ENCODE measurements at places on chromosomes 7 and 10.

GRCh38 chr7:55351263-55351662 lies 13.9 kb upstream of the LANCL2 start:
- DNase-seq: no peak

DNA sequence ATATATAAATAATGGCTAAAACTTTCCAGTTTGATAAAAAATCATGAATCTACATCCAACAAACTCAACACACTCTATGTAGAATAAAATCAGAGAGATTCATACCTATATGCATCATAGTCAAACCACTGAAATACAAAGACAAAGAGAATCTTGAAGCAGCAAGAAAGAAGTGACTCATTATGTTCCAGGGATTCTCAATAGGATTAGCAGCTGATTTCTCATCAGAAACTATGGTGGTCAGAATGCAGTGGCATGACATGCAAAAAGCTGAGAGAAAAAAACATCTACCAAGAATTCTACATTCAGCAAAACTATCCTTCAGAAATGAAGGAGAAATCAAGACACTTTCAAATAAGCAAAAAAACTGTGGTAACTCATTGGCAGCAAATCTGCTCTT lies 187.4 kb downstream of the RNLS start:
- no peak for DNase-seq

GRCh38 chr10:34124522-34125035 lies 690.5 kb downstream of the PARD3 start:
- DNase-seq: no peak

DNA sequence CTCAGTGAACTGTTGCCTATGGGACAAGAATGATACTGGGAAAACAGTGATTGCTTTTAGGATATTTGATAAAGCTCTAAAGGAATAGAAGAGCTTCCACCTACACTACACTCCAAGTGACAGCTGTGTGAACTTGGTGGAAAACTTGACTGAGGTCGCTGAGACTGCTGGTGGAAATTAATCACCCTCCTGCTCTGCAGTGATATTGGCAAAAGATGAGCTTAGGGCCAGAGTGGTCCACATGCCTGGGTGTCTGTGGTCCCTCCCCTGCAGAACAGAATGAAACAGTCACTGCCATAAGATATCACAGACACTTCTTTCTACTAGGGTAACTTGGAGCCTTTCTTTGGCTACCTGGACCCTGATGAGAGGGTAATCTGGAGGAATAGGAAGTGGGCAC lies 382.1 kb upstream of the GALNT17 start:
- no peak for DNase-seq

- no peak for DNase-seq
Measured at GRCh38 chr7:34224281-34224680, 318.9 kb downstream of the BMPER start.

- no peak for DNase-seq
Measured at GRCh38 chr10:62924344-62924748, 108.2 kb upstream of the EGR2 start.

- DNase-seq: no peak
Measured at GRCh38 chr7:142383841-142384492, 126.1 kb upstream of the PRSS58 start.

DNA sequence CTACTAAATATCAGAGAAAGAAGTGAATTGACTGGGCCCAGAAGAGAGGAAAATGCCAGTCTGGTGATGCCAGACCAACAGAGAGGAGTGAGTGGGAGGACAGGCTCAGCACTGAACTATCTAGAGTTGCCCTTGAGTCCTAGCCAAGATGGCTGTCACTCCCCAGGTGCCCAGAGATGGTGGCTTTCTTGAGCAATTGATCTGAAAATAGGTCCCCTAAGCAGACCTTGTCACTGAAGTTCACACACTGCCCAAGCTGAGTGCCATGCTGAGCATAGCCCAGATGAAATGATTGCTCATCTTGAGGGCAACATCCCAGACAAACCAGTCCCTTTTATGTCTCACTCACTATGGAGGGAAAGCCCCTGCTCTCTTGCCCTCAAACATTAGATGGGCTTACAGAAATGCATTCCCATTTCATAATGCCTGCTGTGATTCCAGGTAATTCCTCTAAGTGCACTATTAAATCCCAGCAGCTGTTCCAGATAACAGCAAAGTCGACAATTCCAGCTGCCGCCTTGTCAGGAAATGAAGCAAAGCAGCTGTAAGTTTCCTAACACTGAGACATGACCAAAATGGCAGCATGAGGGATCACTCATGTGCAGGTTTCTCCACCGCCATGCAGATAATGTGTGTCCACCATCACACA lies 329.4 kb downstream of the KCNMA1 start:
- DNase-seq: no peak

- no peak for DNase-seq
Measured at GRCh38 chr7:108529341-108529740, 3.4 kb upstream of the PNPLA8 start.

- no peak for DNase-seq
Measured at GRCh38 chr7:36522453-36523007, 132.9 kb downstream of the ANLN start.

DNA sequence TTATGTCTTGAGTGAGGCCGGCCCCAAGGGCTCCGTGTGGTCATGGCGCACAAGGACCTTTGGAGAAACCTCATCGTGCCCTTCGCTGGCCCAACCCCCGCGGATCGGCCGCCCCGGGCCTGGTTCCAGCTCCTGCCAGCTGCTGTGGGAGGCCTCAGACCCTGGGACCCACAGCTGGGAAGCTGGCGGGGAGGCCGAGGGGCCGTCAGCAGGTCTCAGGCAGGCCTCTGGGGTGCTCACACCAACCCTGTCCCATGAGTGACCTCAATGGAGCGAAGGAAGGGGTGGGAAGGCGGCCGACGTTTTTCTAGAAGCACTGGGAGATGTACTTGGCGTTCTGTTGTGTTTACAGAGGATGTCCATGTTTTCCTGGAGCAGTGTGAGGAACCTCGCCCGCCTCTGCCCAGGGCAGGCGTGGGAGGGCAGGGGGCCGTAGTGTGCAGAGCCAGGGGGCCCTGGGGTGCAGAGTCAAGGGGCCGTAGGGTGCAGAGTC lies 18.6 kb upstream of the ADGRA1 start:
- DNase-seq: no peak

DNA sequence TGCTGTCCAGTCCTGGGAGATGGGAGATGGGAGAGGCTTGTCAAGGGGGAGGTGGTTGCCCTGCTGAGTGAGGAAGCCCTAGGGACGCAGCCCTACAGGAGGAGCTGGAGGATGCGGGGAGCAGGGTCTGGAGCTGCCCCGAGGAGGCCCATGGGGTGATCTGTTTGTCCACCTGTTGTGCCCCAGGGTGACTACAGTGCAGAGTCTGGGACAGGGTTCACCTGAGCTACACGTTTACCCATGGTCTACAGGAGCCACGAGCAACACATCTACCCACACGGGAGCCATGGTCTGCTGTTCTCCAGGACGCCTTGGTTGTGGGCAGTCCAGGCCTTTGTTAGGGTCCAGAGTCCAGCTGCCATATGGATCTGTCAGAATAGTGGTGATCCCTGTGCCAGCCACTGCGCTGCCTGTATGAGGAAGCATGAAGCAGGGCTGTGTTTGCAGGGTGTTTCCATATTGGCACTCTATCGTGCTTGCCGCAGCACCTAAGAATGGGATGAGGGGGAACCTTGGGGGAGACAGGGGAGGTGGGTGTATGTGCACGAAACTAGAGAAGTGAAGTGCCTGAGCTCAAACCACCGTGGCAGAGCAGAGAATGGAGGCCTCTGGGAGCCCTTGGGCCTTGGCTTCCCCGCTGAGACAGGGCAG lies 23.7 kb downstream of the ZNF775 start:
- DNase-seq: no peak

- DNase-seq: no peak
Measured at GRCh38 chr7:40043164-40043563, 91.3 kb downstream of the MPLKIP start.

GRCh38 chr10:120011359-120012130 lies 119.0 kb downstream of the SEC23IP start:
- DNase-seq: no peak

DNA sequence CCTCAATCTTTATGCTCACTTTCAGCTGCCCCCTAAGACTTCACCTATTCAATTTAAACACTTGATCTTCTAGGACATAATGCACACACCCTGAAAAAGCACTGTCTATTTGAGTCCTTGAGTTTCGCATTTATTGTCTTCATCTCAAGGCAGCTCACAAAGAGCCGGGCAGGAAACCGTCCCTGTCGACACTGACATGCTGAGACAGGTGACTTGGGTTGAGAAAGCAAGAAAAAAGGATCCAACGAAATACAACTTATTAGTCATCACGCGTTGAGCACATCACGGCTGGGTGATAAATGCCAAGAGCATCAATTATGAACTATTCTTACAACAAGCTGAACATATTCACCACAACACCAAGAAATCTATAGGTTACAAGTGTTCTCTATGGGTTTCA lies 91.1 kb downstream of the CALN1 start:
- no peak for DNase-seq

- DNase-seq: no peak
Measured at GRCh38 chr7:41581041-41581440, 121.8 kb downstream of the INHBA start.

DNA sequence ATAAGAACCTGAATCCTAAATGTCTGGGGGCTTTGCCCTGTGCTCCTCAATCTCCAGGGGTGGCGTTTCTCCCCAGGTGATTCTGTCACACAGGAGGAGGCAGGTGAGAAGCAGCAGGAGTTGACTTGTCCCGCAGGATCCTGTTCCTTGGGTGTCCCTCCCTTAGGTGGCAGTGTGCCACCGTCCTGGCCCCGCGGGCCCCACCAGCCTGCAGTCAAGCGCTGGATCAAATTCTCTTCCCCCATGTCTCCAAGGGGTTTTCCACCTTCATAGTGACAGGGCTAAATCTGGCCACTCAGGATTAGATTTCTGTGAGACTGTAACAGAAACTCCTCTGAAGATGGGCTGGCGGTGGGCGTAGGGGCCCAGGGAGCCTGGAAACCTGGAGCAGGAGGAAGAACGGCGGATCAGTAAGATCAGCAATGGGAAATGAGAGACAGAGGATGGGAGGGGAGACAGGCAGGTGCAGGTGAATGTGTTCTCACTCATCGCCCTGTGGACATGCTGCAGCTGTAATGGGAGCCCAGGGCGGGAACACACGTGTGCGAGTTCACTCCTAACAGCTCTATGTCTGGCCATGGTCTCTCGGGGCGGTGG lies 329.2 kb upstream of the COBL start:
- DNase-seq: no peak

- DNase-seq: no peak
Measured at GRCh38 chr7:137386966-137387365, 43.4 kb upstream of the PTN start.

GRCh38 chr10:88243836-88244730 lies 339.0 kb downstream of the RNLS start:
- no peak for DNase-seq

GRCh38 chr10:83943920-83944319 lies 195.4 kb upstream of the GHITM start:
- DNase-seq: no peak

- no peak for DNase-seq
Measured at GRCh38 chr10:101952191-101952590, 103.8 kb downstream of the ARMH3 start.

DNA sequence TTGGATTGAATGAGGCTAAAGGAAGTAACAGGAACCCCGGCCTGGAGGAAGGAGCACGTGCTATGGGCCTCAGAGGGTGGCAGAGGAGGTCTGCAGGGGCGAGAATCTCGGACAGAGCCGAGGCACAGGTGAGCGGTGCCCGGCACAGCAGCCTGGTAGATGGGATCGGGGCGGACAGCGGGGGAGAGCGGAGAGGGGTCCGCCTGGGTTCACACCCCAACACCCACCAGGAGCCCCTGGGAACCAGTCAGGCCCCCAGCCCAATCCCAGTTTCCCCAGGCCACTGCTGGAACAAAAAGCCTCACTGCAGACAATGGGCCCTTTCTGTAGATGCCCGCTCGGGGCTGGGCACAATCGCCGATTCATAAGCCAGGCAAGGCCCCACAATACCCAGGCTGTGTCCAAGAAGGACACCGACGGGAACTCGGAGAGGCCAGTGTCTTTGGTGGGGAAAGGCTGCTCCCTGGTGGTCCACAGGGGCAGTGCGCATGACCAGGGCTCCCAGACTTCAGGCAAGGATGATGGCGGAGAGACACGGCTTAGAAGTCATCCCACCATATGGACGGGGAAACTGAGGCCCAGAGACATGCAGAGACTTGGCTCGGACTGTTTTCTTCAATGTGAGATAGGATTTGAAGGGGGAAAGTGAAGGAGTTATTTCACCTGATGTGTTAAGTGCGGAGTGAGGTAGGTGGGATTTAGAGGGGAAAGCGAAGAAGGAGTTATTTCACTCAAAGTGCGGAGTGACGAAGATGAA lies 106.9 kb upstream of the GPR26 start:
- no peak for DNase-seq

GRCh38 chr10:79372871-79373270 lies 25.6 kb downstream of the PPIF start:
- DNase-seq: no peak

- no peak for DNase-seq
Measured at GRCh38 chr7:5553298-5553877, 129.8 kb upstream of the TNRC18 start.

- no peak for DNase-seq
Measured at GRCh38 chr7:26099236-26099635, 52.8 kb upstream of the NFE2L3 start.

GRCh38 chr10:98415731-98416119 lies 743 bp upstream of the PYROXD2 start:
- no peak for DNase-seq

- no peak for DNase-seq
Measured at GRCh38 chr10:110022716-110023504, 15.1 kb downstream of the ADD3 start.

- no peak for DNase-seq
Measured at GRCh38 chr7:122748195-122748594, 45.5 kb upstream of the RNF148 start.

GRCh38 chr10:43970018-43970698 lies 321.5 kb upstream of the ZNF32 start:
- DNase-seq: no peak

GRCh38 chr7:8444468-8444769 lies 11.0 kb downstream of the NXPH1 start:
- no peak for DNase-seq

GRCh38 chr10:91251430-91252056 lies 31.1 kb downstream of the PCGF5 start:
- DNase-seq: peak; percentile 3

- no peak for DNase-seq
Measured at GRCh38 chr10:12973149-12973718, 28.3 kb downstream of the CCDC3 start.

- DNase-seq: no peak
Measured at GRCh38 chr7:1508277-1508758, 4.1 kb upstream of the INTS1 start.

DNA sequence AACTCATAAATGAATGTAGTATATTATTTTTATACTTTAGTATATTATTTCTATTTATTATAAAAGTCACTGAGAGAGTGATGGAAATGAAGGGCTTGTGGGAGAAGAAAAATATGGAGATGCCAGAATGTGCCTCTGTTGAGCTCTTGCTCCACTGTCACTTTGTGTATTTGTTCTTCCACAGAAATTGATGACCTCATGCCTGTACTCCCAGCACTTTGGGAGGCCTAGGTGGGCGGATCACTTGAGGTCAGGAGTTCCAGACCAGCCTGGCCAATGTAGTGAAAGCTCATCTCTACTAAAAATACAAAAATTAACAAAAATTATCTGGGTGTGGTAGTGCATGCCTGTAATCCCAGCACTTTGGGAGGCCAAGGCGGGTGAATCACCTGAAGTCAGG lies 76.4 kb upstream of the STK17A start:
- no peak for DNase-seq

GRCh38 chr10:74748468-74749031 lies 77.8 kb upstream of the KAT6B start:
- DNase-seq: no peak

All from esophagus squamous epithelium (tissue), 5 donors.